ENCODE measurements at places on chromosomes 11 and 22.

DNA sequence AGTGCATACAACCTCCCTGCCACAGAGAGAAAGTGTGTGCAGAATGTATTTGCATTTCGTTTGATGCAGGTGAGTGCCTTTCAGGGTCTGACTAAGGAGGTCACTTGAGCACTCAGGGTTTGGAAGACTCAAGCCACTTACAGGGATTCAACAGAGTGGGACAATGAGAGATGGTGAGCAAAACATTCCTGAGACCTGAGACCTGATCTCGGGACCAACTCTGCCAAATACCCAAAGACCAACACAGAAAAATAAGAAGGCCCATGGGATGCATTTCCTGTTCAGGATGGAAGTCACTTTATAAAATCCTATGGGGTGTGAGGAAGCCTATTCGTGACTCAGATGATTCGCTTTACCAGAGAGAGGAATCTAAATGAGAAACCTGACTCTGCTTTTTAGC, 65.2 kb upstream of the LARGE1 start:
- no peak for ATAC-seq

DNA sequence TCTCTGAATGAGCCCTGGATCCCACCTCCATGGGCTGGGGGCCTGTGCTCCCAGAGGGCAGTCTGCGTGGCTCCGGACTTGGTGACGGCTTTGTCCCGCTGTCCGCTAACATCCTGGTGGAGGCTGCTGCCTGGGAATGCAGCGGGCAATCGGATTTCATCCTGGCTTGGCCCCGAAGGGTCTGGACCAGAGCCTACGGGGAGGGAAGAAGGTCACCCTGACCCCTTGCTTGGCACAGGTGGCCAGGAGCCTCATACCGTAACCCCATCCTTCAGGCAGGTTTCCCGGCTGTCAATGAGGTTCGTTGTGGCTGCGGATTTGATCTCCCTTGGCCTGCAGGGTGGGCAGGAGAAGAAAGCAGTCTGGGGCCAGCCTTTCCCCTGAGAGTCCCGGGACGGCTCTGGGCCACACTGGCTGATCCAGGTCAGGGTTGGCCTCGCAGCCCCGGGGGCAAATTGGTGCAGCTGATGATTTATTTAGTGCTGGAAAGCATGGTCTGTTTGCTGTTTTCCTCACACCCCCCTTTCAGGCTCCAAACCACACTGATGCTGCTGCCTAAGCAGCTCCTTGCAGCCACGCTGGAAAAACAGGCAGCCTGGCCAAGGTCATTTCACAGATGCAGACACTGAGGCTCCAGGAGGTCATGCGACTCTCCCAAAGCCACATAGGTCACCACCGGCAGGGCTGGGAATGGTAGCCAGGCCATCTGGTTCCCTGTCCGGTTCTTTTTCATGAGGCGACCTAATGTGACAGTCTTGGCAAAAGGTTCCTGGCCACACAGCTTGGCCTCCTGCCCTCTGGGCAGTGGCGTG, 15.0 kb downstream of the PRDM11 start:
- ATAC-seq = no peak

- no peak for ATAC-seq
These were observed 47.8 kb downstream of the DDIAS start for GRCh38 chr11:82949352-82949751.

- no peak for ATAC-seq
These were observed 23.4 kb downstream of the TPBGL start for GRCh38 chr11:75263944-75264349.

DNA sequence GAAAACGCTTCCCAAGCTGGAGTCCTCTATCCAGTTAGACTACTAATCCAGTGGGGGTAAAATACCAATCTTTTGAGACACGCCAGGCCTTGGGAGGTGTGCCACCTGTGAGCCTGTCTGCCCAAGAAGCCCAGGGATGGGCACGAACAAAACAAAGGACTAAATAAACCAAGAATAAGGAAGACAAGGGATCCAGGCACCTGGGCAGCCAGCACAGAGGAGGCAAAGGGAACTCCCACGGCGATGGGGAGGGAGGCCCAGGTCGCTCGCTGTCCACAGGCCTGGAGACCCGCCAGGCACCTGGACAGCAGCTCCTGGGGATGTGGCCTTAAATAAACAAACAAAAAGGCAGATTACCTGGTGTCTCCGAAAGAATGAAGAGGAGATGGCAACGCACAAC, 31.4 kb downstream of the LRFN4 start:
- ATAC-seq = no peak

- peak; percentile 80 for ATAC-seq
These were observed 9.9 kb upstream of the MICALL1 start for GRCh38 chr22:37896181-37896592.

- no peak for ATAC-seq
These were observed 28.4 kb upstream of the CRTAM start for GRCh38 chr11:122809866-122810265.
